ENCODE measurements at places on chromosomes 4 and X.

DNA sequence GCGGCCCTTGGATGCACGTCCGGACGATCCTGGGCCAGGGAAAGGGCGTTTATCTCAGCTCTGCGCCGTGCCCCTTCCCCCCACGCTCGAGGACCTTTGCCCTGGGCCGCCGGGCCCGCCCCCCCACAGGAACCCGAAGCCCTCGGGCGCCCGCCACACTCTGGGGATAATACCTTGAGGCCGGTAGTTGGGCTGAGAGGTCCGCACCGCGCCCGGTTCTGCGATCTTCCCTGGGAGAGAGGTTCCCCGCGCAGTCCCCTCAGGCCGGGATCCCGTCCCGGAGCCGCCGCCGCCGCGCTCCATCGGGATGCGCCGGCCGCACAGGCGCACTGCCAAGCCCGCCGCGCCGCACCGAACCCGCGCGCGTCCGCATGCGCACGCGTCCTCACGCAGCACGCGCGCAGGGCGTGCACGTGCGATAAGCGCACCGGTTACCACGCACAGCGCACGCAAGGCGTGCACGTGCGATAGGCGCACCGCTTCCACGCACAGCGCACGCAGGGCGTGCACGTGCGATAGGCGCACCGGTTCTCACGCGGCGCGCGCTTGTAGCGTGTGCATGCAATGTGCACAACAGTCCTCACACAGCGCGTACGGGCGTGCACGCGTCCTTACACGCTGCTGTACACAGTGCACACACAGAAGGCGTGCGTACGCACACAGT lies at the start of gene MAP7D2:
TSS of gene MAP7D2 (minus strand) at position 331 of the 664 bp plus-strand sequence. CDS start at position 303, 28 bp downstream.
- DNase-seq = no peak

GRCh38 chrX:11755724-11756123 lies 2.3 kb upstream of the MSL3 start:
- DNase-seq = no peak

GRCh38 chrX:155262970-155263754 lies 1.1 kb downstream of the RAB39B start:
- DNase-seq = peak; percentile 23

DNA sequence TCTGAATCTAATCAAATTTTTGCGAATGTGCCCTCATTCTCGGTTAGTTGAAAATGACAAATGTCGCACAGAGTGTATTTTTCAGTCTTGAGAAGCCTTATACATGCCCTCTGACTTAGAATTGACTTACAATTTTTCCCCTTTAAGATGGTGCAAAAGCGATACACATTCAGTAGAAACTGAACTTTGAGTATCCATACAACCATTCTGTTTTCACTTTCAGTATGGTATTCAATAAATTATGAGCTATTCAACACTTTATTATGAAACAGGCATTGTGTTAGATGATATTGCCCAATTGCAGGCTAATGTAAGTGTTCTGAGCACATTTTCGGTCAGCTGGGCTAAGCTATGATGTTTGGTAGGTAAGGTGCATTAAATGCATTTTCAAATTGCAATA lies 43.4 kb downstream of the SLC9A7 start:
- DNase-seq = no peak

- DNase-seq = no peak
Observed at GRCh38 chr4:46878641-46879040, 30.4 kb downstream of the COX7B2 start.

DNA sequence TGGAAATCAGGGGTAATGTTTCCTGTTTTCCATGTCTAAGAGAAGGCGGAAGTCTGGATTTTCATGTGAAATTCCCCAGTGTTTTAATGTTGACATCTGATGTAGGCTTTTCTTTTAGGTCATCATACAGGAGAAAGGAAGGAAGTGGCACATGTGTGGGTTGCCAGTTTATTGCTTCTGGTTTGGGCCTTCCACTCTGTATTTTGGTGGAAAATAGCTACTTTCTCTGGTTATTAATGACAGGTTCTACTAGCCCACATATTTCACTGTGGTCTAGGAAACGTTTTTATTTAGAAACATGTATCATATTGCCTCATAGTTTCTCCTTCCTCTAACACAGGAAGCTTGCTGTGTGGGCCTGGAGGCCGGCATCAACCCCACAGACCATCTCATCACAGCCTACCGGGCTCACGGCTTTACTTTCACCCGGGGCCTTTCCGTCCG lies 7.2 kb downstream of the PDHA1 start:
- peak; percentile 19 for DNase-seq

DNA sequence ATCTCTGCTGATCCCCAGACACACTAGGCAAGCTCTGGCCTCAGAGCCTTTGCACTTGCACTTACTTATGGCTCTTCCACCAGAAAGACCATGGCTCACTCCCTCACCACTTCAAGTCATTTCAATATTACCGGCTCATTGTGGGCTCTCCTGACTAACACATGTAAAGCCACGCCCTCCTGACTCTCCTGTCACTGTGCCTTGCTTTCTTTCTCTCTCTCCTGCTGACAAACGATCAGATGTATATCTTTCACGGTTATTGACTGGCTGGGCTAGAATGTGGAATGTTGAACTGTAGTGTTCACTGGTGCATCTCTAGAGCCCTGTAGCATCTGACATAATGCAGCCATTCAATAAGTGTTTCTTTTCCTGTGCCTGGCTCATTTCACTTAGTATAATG lies 425.1 kb downstream of the RAB28 start:
- no peak for DNase-seq

DNA sequence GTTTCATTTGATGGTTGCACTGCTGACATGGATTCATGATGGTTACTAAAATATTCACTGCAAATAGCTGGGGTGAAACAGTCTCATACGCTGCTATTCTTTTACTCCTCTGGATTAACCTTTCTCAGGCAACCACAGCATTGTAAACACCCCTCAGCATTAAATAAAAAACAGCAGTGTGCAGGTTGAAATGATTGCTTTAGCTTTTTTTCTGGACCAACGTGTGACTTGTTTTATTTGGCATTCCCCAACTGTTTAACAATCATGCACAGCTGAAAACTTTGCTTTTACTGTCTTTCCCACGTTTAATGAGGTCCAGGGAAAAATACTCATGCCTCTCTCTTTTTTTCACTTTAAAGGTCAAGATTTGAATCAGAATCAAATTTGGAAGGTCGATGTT lies 490.8 kb downstream of the RAPGEF2 start:
- DNase-seq = no peak
